ENCODE measurements at places on chromosomes 3 and 15.

DNA sequence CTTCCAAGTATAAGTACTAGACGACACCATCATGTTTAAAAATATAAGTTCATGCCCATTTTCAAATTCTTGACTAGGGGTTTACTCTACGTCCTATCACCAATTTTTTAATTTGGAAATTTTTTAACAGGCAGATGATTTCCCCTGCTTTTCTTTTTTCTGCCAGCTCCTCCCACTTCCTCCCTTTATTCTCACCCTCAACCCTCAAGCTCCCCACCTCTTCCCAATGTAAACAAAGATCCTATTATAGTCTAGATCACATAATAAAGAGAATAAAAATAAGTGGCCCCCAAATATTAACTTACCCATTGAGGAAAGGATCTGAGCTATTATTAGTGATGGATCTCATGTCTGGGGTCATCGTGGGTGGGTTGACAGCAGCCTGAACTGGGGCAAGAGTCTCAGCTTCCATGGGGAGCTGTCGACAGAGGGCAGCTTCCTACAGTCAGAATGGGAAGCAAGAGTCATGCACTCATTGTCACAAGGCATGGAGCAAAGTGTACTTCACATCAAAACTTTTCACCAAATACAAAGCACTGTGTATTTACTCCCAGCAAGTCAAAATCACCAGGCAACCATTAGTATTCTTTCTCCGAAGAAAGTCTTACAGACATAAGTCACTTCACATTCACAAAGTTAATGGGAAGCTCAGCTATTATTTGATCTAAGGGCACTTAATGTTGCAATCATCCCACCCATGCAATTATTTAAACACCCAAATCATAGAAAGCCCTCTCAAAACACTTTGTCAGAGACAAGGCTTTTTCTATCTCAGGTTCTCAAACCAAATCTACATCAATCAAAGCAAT lies 53.2 kb downstream of the TM4SF4 start:
- DNase-seq = no peak

DNA sequence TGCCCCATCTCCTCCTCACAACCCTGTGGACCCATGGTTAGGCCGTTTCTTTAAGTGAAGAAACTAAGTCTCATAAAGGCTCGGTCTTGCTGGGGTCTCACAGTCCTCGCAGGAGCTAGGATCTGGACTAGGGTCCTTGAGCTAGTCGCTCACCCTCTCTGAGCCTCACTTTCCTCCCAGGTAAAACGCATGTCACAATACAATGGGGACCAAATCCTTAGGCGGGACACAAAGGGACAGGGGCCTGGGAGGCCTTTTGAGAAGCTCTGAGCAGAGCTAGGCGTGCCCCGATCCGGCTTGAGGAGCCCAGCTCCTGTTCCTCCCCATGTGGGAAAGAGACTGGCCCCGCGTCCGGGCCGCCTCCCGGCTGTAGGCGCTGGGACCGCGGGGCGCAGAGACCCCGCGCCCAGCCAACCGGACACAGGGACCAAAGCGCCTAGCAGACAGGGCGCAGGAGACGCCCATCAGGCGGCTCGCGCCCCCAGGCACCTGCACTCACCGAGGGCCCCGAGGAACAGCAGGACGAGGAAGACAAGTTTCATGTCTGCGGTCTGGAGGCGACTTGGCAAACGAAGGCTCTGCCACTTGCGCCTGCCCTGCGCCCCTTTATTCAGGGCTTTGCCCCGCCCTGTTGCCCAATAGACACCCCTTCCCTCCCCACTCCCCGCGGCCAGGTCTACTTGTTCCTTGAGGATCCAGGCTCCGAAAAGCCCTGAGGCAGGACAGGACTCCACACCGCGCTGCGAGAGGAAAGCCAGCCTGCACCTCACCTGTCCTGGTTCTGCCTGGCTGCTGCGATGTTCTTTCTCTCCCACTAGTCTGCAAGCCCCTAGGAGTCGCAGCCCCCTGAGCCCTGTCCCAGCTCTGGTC lies at the start of gene LTF:
Gene LTF (minus strand): TSS at position 580 of the 870 bp plus-strand sequence. CDS start 38 bp downstream, at position 542.
- DNase-seq = no peak

GRCh38 chr15:52528564-52529340 lies at the start of gene MYO5A:
MYO5A (minus strand) TSS chr15:52528880; CDS start chr15:52528806, 74 bp downstream.
- DNase-seq = no peak

DNA sequence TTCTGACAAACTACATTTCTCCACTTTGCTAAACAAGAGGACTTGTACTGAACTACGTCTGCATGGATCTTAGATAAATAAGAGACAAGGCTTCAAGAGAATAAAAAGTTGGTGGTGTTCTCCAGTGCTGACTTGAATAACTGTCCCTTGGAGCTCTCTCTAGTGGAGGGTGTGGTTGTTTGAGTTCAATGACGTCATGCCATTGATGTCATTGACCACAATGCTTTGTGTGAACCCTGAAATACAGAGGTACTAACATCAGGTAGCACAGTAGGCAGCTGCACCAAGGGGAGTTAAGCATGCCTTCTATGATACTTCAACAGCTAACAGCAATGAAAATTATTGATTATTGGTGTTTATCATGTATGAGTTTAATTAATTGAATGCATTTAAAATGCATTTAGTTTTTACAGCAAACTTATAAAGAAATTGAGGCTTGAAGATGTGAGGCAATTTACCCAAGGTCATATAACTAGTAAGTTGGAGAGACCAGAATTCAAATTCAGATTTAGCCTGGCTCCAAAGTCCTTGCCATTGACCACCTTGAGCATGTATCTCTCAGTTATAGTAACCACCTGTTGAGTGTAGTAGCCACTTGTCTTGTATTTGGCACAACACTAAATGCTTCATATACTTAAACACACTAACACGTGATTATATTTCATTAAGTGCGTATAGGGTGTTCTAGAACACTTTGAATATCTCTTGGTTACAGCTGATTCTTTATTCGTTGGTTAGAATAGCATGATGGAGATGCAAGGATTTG lies 126.0 kb upstream of the ANKRD28 start:
- DNase-seq = no peak

DNA sequence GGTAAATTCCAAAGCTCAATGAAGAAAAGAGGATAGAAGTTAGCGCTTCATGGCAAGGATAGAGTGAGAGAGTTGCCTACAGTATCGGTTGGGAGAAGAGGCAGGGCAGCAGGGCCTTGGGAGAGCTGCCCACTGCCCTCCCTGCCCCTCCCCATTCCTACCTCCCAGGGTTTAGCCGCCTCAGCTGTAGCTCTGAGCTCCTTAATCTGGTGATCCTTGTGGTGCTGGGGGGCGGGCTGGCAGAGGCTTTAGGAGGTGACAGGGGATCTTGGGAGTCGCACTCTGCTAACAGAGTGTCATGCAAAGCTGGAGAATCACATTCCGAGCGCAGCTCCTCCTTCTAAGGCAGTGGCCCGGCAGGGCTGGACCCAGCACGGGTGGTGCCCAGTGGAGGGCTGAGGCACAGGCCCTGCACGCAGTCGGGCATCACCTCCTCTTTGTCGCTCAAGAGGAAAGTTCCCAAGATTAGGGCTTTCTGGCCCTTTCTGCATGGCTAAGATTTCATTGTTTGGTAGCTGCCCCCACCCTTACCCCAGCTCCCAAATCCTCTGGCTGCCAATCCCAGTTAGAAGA lies 57.1 kb upstream of the POLG start:
- no peak for DNase-seq

GRCh38 chr15:33746203-33746602 lies 222.1 kb upstream of the CHRM5 start:
- no peak for DNase-seq

DNA sequence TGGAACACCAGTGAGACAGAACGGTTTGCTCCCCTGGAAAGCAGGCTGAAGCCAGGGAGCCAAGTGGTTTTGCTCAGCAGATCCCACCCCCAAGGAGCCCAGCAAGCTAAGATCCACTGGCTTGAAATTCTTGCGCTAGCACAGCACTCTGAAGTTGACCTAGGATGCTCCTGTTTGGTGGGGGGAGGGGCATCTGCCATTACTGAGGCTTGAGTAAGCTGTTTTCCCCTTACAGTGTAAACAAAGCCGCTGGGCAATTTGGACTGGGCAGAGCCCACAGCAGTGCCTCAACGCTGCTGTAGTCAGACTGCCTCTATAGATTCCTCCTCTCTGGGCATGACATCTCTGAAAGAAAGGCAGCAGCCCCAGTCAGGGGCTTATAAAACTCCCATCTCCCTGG lies 241.4 kb downstream of the GABRB3 start:
- no peak for DNase-seq
